ENCODE measurements at places on chromosomes 3 and 15.

- DNase-seq, result no peak
Measured at GRCh38 chr15:57495554-57496165, 96.0 kb upstream of the MYZAP start.

DNA sequence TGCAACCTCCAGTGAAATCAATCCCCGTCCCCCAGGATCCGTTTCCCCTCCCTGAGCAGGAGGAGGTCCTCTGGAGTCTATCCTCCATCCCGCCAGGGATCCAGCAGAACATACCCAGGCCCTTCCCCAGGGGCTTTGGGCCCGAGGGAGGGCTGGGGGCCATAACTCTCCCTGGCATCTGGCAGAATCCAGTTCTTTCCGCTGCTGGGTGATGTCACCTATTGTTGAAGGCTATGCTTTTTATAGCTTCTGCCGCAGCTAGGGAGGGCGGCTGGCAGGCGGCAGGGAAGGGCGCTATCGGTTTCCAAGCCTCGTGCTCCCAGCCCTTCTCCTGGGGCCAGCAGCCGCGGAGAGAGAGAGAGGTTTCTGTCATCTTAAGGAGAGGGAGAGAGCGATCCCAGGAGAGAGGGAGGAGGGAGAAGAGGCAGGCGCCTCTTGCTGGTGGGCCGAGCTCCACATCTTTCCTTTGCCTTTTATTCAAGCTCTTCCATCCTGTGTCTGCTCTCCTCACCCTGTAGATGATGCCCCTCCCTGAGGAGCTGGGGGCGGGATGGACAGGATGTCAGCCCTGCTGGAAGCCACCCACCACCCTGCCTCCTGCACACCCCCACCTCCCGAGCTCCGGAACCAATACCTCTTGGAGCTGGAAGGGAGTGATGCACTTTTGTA, 120.1 kb downstream of the ANP32A start:
- DNase-seq, result no peak

DNA sequence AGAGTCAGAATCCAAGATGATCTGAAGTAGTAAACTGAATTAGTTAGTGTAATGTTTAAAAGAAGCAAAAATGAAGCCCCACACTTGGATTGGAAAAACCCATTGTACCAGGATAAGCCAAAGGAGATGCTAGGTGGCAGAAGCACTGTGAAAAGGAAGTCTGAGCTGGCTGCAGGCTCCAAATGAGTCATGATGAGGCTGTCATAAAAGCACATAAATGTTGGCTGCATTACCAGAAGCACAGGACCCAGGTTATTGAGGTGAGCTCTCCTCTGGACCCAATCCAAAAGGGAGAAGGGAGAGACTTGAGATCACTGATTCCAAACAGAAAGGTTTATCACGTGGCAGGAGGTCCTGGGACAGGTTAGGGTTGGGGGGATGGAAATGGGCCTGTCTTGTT, 3.2 kb upstream of the ACAN start:
- no peak for DNase-seq

GRCh38 chr3:51539291-51539941, 897 bp downstream of the RAD54L2 start:
- peak; percentile 51 for DNase-seq

GRCh38 chr15:70203981-70204560, 106.4 kb upstream of the TLE3 start:
- DNase-seq, result no peak

DNA sequence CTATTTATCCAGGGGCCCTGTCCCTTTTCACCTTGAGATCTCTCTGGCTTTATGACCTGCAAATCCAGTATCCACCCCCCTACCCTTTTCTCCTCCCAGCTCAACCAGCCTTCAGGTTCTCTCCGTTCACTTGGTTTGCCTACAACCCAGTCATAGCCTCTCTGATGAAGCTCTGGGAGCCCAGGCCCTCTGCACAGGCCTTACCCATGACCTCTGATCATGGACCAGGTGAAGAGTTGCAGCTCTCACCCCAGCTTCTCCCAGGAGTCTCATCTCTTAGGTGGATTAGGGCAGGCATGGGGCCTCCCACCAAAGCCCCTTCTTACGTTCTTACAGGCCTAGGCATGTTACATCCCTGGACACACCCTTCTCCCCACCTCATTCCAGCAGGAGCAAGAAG, 59.8 kb downstream of the EXOG start:
- no peak for DNase-seq

DNA sequence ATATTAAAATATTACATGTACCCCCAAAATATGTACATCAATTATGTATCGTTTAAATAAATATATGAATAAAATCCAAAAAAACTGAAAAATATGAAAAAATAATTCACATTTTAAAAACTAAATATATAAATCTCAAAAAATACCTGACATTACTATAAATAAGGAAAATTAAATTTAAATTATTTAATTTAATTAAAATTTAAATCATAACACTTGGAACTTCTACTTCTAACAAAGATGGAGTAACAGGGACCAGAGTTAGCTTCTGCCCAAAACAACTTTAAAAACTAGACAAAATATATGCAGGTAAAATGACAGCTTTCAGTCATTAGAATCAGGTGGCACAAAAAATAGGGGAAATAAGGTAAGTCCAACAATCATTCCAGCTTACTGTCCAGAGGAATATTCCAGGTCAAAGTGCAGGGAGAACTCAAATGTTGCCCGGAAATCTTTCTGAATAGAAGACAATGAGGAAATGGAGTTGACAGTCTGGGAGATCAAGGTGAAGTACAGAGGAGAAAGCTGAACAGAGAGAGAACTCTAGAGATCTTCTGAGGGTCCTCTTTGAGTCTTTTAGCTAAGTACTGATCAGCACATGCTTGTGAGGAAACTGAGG, 207.7 kb upstream of the ATP11B start:
- DNase-seq, result no peak

DNA sequence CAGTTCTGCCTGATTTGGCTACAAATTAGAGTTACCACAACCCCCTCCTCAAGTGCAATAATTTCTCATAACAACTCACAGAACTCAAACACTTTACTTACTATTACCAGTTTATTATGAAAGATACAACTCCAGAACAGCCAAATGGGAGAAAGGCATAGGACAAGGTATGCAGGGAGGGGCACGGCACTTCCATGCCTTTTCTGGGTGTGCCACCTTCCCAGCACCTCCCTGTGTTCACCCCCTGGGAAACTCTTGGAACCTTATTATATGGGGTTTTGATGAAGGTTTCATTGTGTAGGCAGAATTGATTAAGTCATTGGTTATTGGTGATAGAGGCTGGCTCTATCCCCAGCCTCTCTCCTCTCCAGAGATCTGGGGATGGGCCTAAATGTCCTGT, 66.6 kb upstream of the RAP2B start:
- DNase-seq, result no peak

DNA sequence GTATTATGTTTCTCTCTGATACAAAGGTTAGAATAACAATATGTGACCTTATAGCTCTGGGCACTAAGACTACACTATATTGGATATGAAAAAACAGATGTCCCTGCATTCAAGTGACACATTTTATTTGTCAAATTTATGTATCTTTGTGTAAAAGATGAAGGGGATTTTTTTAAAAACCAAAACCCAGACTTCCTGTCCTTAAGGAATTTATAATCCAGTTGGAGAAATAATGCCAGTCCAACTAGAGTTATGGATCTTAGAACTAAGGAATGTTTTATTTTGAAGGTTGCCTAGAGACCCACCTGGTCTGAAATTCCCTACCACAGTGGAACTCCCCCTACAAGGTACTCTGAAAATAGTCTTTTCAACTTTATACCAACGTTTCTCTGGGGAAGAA, 33.3 kb upstream of the PIK3CB start:
- no peak for DNase-seq

All from OCI-LY7 (cell line).